ENCODE measurements at places on chromosomes 6 and 20. TPM values are rescaled to one million over a fixed set of nuclear protein-coding genes. Genes with fewer than 3 reads are reported as not detected.

DNA sequence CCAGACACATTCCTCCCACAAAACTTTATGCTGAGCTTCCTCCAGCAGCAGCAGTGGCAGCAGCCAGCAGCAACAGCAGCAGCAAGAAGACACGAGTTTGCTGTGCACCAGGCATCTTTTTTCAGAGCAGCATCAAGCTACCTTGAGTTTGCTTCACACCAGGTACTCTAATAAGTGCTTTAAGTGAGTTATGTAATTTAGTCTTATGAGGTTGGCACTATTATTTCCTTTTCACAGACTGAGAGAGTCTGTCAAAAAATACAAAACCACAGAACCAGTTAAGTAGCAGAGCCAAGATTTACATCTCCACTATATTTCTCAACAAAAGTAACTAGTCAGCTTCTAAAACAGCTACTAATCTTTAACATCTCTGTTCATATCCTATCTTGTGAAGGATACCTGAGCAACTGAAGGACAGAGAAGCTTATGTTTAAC is 23.7 kb downstream of the RANBP9 start:
- no peak for DNase-seq

GRCh38 chr20:54556406-54556805 is 81.0 kb downstream of the DOK5 start:
- DNase-seq = no peak

- DNase-seq = peak; percentile 65
Observed at GRCh38 chr6:33610779-33611732, 10.1 kb upstream of the ITPR3 start.

GRCh38 chr6:101683884-101684283 is 290.4 kb downstream of the GRIK2 start:
- DNase-seq = no peak

HAO1 gene
- not detected for total RNA-seq
